ENCODE measurements at places on chromosomes 13 and 19.

DNA sequence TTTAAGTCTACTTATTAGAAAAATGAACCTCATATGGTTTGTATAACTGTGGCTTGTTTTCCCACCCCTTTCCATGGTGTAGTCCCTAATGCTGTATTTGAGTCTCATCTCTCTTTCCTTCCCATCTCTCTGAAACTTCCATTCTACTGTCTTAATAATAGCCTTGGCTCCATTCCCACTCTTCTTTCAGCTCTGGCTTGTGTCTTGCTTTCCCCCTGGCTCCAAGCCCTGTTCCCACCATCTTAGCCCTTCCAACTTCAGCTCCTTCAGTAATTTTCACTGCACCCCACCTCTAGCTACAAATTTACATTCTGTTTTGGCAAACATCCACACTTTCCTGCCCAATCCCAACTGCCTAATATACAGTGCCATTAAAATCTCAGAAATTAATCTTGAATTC is 137.5 kb downstream of the SLITRK6 start:
- no peak for DNase-seq

DNA sequence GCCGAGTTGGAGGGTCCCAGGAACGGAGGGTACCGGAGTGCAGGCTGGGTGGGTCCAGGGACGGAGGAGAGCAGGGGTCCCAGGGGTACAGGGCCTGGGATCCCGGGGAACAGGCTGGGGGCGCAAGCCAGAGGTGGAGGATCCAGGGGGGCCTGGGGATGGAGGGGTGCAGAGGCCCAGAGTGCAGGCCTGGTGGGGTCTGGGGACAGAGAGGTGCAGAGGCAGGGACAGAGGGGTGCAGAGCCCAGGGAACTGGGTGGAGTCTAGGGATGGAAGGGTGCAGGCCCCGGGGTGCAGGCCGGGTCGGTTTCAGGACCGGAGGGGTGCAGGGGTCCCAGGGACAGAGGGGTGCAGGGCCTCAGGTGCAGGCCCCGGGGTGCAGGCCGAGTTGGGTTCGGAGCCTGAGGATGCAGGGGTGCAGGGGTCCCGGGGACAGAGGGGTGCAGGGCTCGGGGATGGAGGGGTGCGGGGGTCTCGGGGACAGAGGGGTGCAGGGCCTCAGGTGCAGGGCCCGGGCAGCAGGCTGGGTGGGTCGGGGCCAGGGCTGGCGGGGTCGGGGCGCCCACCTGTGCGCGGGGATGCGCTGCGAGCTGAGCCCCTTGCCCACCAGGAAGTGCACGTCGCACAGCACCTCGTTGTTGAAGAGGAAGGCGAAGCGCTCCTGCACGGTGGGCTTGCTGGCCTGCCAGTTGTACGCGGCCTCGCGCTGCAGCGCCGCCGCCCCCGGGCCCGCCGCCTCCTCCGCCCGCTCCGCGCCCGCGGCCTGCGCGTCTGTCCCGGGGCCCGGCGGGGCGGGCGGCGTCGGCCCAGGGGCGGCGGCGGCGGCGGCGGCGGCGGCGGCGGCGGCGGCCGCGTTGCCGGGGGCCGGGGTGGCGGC is 545 bp downstream of the BTBD2 start:
- no peak for DNase-seq

- DNase-seq = no peak
Measured at GRCh38 chr13:101453784-101454201, 1.3 kb downstream of the ITGBL1 start.

- DNase-seq = no peak
Measured at GRCh38 chr13:99214232-99214631, 13.6 kb downstream of the UBAC2 start.

DNA sequence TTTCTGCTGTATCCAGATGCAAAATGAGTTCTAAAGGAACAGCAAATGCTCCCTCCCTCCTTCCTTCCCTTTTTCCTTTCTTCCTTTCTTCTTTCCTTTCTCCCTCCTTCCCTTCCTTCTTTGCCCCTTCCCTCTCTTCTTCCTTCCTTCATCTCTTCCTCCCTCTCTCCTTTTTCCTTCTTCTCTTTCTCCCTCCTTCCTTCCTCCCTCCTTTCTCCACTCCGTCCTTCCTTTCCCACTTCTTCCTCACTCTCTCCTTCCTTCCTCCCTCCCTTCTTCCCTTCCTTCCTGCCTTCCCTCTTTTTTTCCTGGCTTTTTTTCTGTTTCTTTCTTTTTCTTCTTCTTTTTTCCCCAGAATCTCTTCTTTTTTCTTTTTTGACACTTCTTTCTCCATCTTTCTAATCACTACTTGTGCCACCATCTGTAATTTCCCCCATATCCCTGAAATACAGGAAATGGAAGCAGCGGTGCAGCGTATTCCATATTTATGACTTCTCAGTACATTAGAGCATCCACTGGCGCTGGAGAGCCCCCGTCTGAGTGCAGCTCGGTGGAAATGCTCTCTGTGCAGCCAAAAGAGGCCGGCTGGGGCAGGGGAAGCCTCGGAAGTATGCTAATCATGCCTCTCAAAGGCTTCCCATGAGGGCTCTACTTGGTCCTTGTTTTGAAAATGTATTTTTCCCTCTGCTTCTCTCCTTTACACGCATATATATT is 275.6 kb downstream of the TSHZ3 start:
- no peak for DNase-seq

- no peak for DNase-seq
Measured at GRCh38 chr13:114019367-114019766, 45.5 kb upstream of the C13orf46 start.

DNA sequence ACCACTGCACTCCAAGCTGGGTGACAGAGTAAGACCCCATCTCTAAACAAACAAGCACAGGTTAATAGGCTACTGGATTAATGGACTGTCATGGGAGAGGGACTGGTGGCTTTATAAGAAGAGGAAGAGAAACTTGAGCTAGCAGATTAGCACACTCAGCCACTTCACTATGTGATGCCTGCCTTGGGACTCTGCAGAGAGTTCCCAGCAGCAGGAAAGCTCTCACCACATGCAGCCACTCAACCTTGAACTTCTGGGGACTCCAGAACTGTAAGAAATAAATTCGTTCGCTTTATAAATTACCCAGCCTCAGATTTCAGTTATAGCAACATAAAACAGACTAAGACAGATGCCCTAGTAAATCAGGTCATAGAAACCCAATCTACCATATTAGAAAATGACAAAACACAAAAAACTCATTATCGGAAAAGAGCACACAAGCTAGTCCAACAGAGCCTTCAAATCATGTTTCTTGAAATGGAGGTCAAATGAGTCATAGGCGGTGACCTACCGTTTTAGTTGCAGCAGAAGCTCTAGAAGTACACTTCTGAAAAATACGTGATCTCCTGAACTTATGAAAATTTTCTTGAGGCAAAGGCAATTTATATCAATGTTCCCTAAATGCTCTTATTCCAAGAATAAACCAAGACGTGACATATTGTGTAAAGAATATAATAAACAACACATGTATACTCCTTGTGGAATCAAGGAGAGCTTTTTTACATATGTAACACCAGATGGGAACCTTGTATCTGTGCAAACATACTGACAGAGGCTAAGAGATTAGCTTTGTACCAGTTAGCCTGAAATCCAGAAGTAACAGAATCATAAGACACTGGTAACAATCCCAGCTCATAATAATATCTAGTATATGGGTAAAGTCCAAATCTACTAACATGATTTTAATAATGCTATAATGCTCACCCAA is 340.9 kb upstream of the SGCG start:
- DNase-seq = no peak

DNA sequence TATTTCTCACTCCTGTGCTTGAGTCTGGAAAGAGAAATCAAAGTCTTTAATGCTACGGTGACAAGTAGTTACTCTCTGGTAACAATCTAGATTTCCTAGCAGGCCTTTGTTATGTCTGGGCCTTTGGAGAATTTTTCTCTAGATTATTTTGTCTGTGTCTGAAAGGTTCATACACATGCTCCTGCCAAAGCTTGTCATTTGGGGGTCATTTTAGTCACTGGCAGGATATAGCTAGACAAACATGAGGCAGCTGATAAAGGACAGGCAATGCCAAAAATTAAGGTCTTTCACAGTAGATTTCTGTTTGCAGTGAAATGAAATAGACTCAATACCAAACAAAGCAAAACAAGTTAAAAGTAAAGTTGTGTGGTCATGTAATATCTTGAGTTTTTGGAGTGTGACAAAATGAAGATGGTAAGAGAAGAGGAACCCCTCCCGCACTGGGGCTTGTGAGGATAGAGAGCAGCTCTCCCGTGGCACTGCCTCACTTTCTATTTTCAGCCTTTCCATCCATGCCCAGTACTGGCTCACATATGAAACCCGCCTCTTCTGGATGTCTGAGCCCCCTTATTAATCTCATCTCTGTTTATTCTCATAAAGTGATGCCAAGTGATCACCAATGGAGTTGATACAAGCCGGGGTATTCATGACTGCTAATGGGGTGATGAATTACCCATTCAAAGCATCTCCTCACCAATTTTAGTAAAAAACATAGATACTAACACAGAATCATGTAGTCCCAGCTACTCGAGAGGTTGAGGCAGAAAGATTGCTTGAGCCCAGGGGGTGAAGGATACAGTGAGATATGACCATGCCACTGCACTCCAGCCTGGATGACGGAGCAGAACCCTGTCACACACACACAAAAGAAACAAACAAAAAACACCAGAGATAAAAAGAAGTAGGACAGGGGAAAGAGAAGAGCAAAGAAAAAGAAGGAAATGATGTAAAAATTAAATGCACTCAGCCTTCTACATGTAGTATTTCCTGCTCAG is 389.3 kb downstream of the FGF14 start:
- DNase-seq = no peak

Measured in bone marrow (tissue), 2 donors.